ENCODE measurements at places on chromosomes 1 and 21.

- no peak for DNase-seq
Measured at GRCh38 chr1:26602378-26602959, 72.9 kb downstream of the RPS6KA1 start.

DNA sequence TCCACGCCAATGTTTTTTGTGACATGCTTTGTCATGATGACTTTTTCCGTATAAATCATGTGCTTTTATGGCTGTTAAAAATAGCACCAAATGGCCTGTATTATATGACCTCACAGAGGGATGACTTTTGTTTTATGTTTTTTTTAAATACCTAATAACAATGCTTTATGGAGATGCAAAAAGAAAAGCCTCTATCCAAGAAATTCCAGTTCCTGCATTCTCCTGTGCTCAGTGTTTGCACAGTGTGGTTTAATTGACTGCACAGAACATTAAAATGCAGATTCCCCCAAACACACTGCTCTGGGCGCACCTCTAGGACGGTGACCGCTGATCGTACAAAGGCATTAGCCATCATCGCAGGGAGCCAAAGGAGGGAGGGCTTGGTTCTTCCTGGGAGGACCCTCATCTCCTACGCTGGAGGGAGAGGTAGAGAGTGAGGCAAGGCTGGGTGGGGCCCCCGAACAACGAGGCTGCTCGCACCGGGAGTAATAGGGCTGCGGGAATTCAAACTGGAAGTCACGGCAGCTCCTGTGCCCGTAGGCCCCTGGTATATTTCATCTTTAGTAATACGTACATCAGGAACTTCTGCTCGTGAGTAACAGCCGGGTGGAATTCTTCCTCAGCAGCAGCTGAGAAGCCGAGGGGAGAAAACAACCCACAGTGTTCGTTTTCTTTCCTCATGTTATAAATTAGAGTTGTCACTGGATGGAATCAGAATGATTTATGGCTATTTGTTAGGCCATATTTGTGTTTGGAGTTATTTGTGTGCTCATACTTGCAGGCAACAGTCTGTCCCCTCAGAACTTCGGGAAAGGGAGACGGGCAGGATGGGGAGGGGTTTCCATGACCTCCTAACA lies 465.6 kb downstream of the CAMTA1 start:
- no peak for DNase-seq

DNA sequence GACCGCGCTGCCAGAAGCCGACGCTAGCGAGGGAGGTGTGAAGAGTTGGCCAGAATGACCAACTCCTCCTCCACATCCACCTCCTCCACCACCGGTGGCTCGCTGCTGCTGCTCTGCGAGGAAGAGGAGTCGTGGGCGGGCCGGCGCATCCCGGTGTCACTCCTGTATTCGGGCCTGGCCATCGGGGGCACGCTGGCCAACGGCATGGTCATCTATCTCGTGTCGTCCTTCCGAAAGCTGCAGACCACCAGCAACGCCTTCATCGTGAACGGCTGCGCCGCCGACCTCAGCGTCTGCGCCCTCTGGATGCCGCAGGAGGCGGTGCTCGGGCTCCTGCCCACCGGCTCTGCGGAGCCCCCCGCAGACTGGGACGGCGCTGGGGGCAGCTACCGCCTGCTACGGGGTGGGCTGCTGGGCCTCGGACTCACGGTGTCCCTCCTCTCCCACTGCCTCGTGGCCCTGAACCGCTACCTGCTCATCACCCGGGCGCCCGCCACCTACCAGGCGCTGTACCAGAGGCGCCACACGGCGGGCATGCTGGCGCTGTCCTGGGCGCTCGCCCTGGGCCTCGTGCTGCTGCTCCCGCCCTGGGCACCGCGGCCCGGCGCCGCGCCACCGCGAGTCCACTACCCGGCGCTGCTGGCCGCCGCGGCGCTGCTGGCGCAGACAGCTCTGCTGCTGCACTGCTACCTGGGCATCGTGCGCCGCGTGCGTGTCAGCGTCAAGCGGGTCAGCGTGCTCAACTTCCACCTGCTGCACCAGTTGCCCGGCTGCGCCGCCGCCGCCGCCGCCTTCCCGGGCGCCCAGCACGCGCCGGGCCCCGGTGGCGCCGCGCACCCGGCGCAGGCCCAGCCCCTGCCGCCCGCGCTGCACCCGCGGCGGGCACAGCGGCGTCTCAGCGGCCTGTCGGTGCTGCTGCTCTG lies 1.2 kb downstream of the GPR88 start:
- no peak for DNase-seq

DNA sequence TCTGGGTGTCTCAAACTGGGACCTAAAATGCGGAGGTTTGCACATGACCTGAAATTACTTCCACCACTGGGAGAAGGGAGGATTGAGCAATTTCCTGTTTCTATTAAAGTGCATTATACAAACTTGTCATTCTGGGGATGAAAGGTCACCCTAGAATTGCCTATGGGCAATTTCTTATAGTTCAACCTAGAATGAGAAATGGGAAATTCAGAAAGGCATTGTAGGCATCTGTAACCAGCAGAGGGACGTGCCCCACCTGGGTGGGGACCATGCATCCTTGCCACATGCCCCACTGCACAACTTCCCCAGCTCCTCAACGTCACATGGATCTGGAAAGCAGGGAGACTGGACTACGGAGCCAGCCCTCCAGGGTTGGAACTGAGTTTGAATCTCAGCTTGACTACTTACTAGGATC lies 47.0 kb downstream of the MRPL39 start:
- no peak for DNase-seq

- no peak for DNase-seq
Measured at GRCh38 chr1:205985330-205986005, 17.7 kb downstream of the RAB7B start.

GRCh38 chr1:6198646-6199297 lies 623 bp downstream of the RPL22 start:
- no peak for DNase-seq

DNA sequence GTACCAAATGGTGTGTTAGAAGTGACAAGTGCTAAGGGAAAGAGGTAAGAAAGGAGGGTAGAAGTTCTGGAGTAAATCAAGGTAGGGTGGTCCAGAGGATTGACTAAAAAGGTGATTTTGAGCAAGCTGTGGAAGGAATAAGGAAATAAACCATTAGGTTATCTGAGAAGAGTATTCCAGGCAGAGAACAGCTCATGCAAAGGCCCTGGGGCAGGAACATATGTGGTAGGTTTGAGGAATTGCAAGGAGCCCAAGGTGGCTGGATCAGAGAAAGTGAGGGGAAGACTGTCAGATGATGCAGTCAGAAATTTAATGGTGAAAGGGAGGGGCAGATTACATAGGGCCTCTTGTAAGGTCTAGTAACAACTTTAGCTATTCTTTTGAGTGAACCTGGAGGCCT lies 302.6 kb downstream of the PBX1 start:
- DNase-seq = no peak

GRCh38 chr1:52920791-52921291 lies 699 bp downstream of the ECHDC2 start:
- no peak for DNase-seq

- no peak for DNase-seq
Measured at GRCh38 chr1:83318366-83318765, 680.6 kb downstream of the TTLL7 start.

DNA sequence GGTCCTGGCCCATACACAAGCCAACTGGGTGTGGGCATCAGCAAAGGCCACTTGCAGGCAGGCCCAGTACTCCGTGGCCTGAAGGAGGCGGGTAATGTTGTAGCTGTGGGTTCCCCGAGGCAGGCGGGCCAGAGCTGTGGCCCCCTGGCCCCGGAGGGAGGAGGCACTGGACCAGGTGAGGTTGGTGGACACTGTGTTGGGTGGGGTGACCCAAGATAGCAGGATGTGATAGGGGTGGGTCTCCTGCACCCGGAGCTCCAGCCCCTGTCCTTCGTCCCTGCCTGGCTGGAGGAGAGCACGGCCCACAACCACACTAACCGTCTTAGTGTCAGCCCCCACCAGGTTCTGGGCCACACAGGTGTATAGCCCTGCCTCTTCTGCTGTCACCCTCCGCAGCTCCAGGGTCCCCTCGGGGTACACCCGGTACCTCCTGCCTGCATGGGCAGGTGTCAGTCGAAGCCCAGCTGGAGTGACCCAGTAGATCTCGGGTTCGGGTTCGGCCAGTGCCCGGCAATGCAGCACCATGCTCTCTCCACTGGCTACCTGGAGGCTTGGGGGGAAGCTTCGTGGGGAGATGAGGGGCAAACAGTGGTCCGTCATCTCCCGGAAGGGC lies 67.3 kb downstream of the LRRN2 start:
- DNase-seq = no peak

DNA sequence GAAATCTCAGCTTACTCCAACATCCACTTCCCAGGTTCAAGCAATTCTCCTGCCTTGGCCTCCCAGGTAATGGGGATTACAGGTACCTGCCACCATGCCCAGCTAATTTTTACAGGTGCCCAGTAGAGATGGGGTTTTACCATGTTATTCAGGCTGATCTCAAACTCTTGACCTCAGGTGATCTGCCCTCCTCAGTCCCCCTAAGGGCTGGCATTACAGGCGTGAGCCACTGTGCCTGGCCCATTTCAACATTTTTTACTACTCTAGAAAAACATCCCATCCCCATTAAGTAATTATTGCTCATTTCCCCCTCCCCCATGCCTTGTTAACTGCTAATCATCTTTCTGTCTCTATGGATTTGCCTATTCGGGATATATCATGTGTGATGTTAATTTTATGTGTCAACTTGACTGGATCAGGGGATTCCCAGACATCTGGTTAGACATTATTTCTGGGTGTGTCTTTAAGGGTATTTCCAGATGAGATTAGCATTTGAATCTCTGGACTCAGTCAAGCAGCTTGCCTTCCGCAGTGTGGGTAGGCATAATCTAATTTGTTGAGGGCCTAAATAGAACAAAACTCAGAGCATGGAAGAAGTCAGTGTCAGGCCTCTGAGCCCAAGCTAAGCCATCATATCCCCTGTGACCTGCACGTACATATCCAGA lies 33.0 kb upstream of the ZBTB8B start:
- no peak for DNase-seq

- DNase-seq = no peak
Measured at GRCh38 chr1:25519624-25520023, 23.8 kb upstream of the LDLRAP1 start.

GRCh38 chr21:43315244-43316137 lies 111.4 kb downstream of the SIK1 start:
- no peak for DNase-seq

GRCh38 chr1:38009841-38010180 lies 2.7 kb upstream of the UTP11 start:
- DNase-seq = no peak

- DNase-seq = no peak
Measured at GRCh38 chr21:38352536-38353219, 95.9 kb downstream of the KCNJ15 start.

Measured in stimulated activated CD8-positive, alpha-beta memory T cell treated with anti-CD3 and anti-CD28 coated beads, Interleukin-15, amount 100 ng/mL, for 4 hours (primary cell).